Right renal pelvis (tissue), 4 donors: ENCODE measurements at places on chromosomes 11 and 22.

- no peak for DNase-seq
Measured at GRCh38 chr11:57430952-57431351, 4.0 kb upstream of the SLC43A3 start.

- no peak for DNase-seq
Measured at GRCh38 chr22:40429481-40429880, 59.1 kb downstream of the SGSM3 start.

- DNase-seq: no peak
Measured at GRCh38 chr22:50207383-50208140, 6.8 kb downstream of the SELENOO start.

DNA sequence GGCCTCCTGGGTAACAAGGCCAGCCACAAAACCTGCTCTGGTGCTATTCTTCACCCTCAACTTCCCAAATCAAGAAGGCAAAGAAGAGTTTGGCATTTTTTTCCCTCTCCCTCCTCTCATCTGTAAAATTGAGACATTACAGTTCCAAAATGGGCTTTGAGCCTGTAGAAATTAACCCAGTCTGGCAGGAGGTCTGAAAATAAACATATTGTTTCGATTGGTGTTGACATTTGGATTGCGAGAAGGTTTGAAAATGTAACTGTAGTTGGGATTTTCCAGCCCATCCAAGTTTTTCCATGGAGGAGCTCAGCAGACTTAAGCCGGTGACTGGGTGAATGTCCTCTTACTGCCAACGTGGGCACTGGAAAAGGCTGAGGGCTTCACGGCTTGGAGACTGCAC, 35.0 kb upstream of the ALX4 start:
- no peak for DNase-seq

- DNase-seq: no peak
Measured at GRCh38 chr11:134997652-134998320, 585.7 kb upstream of the B3GAT1 start.

GRCh38 chr11:86241956-86242535, 2.5 kb upstream of the EED start:
- no peak for DNase-seq

- DNase-seq: no peak
Measured at GRCh38 chr11:130300567-130300966, 14.2 kb downstream of the ZBTB44 start.

- no peak for DNase-seq
Measured at GRCh38 chr11:112689851-112690250, 271.4 kb upstream of the NCAM1 start.

DNA sequence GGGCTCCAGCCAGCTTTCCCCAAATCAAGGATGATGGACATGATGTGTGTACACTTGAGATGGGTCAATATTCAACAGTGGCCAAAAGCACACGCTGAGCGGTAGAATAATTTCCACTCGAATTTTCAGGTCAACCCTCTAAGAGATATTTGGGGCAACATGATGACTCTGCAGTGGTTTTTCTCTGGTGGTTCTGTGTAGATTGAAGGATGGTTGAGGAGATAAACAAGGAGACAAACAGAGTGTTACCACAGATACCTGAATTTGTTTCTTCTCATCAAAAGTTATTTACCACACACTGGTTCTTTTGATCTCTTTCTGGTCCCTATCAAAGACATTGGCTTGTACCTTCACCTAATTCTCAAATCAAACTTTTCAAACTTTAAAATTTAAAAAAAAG, 242.0 kb downstream of the ETS1 start:
- no peak for DNase-seq

GRCh38 chr11:81888391-81888790, 845.3 kb downstream of the FAM181B start:
- DNase-seq: no peak

- no peak for DNase-seq
Measured at GRCh38 chr11:15128621-15129020, 13.9 kb downstream of the INSC start.
